ENCODE measurements at places on chromosomes 5 and 9.

- DNase-seq, result no peak
Measured at GRCh38 chr9:108257382-108257781, 598.4 kb downstream of the ACTL7B start.

GRCh38 chr5:13859270-13860065 lies 85.0 kb downstream of the DNAH5 start:
- no peak for DNase-seq

DNA sequence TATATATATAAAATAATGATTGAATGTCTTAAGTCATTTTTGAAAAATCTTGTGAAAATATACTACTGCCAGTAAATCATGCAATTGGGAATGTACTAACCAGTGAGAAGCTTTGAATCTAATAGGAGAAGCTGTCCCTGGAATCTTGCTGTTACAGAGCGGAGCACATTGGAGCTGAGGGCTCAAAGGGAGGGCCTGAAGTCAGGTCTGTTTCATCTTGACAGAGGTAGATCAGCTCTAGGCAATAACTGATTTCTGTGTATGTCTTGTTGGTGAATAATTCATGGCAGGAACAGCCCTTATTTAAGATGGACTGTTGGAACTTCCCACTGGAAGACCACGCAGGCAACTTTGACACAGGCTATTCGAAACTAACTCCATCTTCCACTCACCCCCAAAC lies 17.5 kb downstream of the CAMK4 start:
- no peak for DNase-seq

DNA sequence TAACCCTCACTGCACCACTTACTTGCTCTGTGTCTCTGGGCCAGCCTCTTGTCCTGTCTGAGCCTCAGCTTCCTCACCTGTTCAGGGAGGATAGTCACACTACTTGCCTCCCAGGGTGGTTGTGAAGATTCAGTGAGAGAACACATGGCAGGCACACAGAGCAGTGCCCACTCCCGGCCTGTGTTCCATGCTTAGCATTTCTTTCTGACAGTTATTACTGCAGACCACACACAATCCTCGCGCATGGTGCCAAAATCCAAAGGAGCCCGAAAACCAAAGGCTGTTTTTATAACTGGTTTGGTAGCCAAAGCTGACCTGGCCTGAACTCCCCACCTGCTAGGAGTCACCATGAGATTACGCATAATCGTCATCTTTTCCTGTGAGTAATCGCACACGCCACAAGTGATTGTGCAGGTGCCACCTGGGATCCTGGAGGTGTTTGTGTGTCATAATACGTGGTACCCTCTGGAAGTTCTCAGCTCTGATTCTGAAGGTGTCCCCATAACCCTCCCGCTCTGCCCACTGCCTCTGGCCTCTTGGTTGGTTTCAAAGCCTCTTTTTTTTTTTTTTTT lies 84.6 kb upstream of the FBXW11 start:
- no peak for DNase-seq

- no peak for DNase-seq
Measured at GRCh38 chr5:159097784-159098602, 1.7 kb downstream of the EBF1 start.

DNA sequence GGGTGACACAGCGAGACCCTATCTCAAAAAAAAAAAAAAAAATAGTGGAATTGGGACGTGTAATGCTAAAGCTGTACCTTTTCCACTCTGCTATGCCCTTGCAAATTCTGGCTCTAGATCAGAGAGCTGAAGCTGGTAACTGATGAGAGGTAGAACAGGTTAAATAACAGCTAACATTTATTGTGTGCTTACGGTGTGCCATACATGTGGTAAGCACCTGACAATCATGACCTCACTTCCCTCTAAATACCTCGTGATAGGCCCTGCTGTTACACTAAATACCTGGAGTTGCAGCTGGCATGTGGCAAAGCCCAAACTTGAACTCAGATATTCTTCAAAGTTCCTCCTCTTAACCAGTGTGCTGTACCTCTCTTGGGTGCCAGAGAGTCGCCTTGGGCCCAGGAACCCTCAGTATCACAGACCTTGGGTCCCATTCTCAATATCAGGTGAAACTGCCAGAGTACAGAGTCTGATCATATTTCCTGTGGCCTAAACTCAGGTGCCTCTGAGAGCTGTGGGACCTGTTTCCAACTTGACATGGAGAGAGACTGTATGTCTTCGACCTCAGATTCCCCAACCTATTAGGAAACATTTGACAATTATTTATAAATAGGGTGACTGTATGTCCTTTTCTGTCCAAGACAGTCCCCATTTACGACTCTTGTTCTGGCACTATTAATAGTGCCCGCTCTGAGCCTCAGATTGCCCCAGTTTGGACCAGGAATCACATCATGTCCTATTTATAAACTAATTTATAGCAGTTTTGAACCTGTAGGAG lies 4.8 kb downstream of the ARL10 start:
- DNase-seq, result no peak

DNA sequence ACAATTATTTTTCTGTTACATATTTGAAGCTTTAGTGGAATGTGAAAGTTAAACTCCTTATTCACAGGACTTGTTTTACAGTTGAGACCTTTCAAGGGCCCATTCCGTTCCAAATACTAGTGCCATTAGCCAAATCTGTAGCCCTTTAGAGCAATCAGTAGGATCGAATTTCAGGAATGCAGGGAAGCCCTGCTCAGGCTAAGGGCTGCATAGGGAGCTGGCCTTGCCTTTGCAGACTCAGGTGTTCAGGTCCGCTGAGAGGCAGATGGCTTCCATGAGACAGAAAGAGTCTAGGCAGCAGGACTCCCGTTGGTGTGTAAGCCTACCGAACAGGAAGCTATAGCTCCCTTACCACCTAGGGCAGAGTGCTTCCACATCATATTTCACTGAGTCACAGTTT lies 150.1 kb upstream of the SLC27A6 start:
- no peak for DNase-seq

GRCh38 chr5:50606179-50606578 lies 60.3 kb upstream of the PARP8 start:
- DNase-seq, result no peak

GRCh38 chr9:121286973-121287741 lies 19.2 kb downstream of the GSN start:
- peak; percentile 82 for DNase-seq

Data from occipital lobe (tissue), 3 donors.